ENCODE measurements at places on chromosomes 2 and 18. TPM values are rescaled to one million over a fixed set of nuclear protein-coding genes. Genes with fewer than 3 reads are reported as not detected.

Gene CGREF1
- 3.0 TPM for total RNA-seq

Gene C2orf92
- total RNA-seq = 21.3 TPM

Gene AQP12B
- total RNA-seq = 392 TPM

Gene PSMD1
- 20.5 TPM for total RNA-seq

Gene PPP1R1C
- total RNA-seq = not detected

Gene GPR35
- total RNA-seq = 3.4 TPM

Gene ASTL
- total RNA-seq = not detected

Gene ERBB4
- total RNA-seq = 4.4 TPM

Gene ALK
- total RNA-seq = 0.26 TPM

Gene CFC1
- total RNA-seq = 16.1 TPM

Gene CDH19
- total RNA-seq = 1.3 TPM

Gene DYSF
- 10.9 TPM for total RNA-seq

Gene FABP1
- not detected for total RNA-seq

Gene MDH1B
- total RNA-seq = 3.0 TPM

Gene TFPI
- total RNA-seq = 21.1 TPM

Gene FBXO15
- total RNA-seq = 3.3 TPM

Gene TUBB8B
- not detected for total RNA-seq

Gene ASPRV1
- total RNA-seq = 0.33 TPM

Gene NEB
- 3.9 TPM for total RNA-seq

Gene FAP
- 2.3 TPM for total RNA-seq

Gene UGT1A9
- not detected for total RNA-seq

Gene DPP4
- 7.5 TPM for total RNA-seq

Gene LGALSL
- 8.6 TPM for total RNA-seq

Measured in body of pancreas (tissue), 4 donors.